ENCODE measurements at places on chromosomes 7 and 10.

DNA sequence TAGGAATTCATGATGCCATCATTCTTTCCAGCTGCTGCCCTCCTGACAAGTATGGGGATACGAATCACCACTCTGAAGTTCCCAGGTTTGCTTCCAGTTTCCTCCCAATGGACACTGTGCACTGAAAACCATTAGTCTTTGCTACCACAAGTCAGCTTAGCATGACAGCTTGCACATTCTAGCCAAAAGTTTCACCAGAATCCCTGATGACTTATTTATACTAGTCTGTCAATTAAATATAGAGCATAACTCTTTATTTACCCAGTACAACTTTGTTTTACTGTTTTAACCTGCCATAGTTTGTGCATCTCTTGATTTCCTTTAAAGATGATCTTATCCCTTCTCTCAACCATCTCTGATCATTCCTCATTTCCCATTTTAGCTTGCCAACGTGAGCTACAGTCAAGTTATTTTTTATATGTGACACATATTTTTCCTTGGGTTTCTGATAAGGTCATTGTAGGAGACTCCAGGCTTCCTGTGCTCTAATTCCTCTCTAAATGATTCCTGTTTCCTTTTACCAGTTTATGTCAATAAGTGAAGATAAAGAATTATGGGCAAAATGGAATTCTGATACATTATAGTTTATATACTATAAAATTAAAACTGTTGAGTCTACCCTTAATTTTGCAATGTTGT lies 167.5 kb upstream of the MEOX2 start:
- DNase-seq = no peak

DNA sequence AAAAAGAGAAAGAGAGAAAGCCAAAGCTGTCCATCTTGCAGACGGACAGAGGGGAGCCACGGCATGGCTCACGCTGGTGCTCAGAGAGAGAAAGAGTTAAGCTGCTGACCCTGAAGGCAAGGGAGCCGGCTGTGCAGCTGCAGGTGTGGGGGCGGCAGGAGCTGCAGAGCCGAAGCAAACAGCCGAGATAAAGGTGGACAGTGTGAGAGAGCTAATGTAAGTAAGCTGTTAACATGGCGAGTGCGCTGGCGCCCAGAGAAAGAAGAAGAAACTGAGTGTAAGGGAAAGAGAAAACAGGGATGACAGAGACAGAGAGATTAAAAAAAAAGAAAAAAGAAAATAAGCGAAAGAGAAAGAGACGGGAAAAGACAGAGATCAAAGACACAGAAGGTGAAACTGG lies 18.2 kb downstream of the COL17A1 start:
- no peak for DNase-seq

- no peak for DNase-seq
Observed at GRCh38 chr10:121104476-121105111, 253.4 kb downstream of the WDR11 start.

DNA sequence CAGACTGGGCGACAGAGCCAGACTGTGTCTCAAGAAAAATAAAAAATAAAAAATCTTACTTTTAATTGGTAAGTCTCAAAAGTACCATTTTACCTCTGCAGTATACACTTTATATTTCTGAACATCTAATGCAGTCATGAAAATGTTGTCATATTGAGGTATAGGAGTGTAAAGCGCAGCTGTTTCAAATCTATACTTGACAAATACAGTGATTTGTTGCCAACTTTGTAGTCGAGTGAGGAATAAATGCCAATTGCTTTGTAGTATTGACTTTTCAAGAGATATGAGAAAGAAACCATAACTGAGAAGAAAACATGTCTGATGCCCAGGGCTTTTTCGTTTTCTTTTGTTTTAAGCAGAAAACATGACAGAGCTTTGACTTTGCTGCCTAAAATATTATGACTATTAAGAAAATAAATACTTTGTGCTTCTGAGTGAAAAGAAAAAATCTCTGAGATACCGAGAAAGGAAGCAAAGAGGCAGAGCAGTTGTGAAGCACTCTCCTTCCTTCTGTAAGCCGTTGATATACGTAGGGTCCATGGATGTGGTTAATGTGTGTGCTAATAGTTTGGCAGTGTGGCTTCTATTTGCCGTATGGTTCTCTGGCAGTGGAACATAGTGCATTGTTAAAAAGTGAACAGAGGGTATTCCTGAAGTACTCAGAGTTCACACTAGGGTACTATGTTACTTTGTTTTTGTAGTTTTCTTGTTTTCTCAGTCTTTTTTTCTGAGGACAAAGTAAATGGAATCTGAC lies 38.2 kb downstream of the AVL9 start:
- no peak for DNase-seq

DNA sequence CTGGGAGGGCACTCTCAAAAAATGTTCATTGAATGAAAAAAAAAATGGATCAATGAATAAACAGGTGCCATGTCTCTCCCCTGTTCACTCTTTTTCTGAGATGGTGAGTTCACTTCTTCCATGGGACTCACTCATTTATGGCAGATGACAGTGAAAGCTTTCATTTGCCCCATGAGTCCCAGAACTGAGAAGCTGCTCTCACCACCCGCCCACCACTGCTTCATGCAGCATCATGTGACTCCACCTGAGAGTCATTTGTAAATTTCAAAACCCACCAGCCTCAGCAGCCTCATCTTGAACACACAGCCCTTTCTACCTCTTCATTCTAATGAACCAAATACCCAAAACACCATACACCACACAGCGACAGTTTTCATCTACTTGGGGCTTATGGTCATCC lies 64.9 kb downstream of the SCRN1 start:
- DNase-seq = no peak

DNA sequence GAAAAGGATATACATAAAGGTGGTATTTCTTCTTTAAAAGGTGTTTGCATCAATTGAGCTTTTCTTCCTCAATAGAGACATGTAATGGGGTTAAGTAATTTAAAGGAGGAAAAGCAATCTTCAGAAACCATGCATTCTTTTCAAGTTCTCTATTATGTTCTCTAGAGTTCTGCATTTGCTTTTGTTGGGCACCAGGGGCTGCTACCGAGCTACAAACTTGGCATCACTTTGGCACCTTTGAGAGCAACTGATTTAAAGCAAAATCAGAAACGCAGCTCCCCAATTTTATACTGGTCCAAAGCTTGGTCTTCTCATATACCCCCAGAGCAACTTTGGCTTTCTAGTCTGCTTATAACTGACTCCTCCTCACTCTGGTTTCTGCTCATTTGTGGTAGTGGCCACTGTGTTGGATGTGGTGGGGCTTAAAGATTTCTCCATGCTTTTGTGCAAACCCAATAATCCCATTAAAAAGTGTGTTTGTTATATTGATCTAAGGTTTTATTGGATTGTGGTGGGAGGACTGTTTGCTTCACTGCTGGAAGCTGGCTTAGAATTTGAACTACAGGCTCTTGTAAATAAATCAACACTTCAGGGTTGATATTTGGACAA lies 712.1 kb downstream of the PHTF2 start:
- peak; percentile 52 for DNase-seq

DNA sequence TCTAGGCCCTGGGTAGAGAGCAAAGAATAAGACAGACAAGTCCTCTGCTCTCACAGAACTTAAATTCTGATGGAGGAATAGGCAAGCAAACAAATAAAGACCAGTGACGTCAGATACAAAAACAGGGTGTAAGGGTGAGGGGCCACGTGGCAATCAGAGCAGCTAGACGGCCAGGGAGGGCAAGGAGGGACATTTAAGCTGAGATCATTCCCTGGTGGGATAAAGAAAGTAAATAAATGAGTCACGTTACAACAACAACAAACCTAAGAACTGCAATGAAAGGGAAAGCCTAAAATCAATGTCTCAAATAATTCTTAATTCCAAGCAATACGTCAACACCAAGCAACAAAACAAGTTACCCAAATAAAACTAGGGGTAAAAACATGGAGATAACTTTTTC lies 21.8 kb downstream of the STN1 start:
- DNase-seq = no peak

- no peak for DNase-seq
Observed at GRCh38 chr10:121281576-121281975, 316.7 kb downstream of the FGFR2 start.

- DNase-seq = no peak
Observed at GRCh38 chr7:139960157-139960556, 102.6 kb downstream of the PARP12 start.

DNA sequence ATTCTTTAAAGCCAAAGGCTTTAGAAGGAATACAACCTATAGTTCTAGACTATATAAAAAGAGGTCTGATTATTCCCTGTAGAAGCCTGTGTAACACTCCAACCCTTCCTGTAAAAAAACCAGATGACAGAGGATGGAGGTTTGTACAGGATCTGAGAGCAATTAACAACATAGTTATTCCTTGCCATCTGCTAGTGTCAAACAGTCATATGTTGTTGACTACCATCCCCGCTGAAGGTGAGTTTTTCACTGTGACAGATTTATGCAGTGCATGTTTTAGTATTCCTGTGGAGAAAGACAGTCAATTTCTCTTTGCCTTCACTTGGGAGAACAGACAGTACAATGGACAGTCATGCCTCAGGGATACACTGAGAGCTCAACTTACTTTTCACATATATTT lies 19.0 kb upstream of the SLC26A4 start:
- no peak for DNase-seq

DNA sequence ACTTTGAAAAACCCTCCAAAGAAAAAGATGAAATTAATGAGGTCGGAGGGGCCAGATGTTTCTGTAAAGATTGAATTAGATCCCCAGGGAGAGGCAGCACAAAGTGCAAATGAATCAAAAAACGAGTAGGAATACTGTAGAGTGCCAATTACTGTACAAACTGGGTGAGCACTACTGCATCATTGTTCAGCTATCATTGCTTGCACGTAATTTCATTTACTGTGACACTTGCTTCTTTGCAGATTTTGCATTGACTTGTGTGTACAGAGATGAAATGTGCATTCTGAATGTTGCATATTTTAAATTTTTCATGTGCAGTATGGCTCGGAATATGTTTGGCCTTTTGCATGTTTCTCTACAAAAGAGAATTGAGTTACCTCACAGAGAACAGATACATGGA lies 123.7 kb downstream of the LCOR start:
- DNase-seq = no peak

DNA sequence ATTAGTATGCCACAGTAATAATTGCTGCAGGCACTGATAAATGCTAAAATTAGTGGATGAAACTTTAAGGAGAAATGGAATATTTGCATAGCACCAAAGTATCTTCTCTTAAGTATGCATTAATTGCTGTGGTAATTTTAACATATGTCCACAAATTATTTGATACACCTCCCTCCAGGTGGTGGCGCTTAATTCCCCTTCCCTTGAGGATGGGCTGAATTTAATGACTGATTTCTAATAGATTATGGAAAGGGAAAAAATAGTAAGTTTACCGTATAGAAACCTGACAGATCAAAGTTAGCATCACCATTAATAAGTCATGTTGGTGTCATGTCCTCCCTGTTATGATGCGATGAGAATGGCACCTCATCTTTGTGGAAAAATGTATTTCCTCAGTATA lies 519.2 kb downstream of the TFEC start:
- no peak for DNase-seq

GRCh38 chr7:36044101-36044892 lies 108.8 kb upstream of the EEPD1 start:
- no peak for DNase-seq

- no peak for DNase-seq
Observed at GRCh38 chr10:127976701-127977356, 69.9 kb downstream of the PTPRE start.

DNA sequence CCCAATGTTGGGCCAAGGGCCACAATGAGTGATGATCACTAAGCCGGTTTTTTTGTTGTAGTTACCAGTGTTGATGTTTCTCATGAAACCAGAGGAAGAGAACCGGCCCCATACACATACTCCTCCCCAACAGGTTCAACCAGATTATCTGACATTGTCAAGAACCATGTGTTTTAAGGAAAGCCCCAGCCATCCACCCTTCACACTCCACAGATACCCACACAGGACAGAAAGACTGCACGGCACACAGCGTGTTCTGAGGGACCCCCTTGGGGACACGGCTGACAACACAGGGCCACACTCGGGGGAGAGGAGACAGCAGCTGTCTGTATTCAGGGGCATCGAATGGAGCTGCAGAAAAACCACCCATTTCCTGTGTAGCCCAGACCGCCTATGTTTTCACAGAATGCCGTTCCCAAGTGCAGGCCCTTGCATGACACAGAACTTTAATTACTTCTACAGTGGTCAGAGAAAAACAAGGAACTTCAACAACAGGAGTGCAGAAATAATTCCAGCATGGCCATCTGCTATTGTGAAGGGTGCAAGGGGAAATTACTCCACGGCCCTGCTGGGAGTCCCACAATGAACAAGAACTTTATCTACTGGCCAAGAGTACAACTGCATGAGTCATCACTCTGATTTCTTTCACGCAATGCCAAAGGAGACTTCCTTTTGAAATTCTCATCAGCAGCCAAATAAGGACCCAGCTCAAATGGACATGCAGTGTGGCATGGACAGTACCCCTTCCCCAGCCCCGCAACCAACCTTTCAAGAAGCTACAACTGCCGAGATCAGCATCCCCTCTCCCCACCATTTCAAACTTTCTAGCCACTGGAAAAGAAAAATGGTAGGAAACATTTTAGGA lies 2.3 kb downstream of the KLF6 start:
- peak; percentile 72 for DNase-seq
